Lung (tissue), 17 donors: ENCODE measurements at places on chromosomes 12 and 14. TPM values are rescaled to one million over a fixed set of nuclear protein-coding genes. Genes with fewer than 3 reads are reported as not detected.

DNA sequence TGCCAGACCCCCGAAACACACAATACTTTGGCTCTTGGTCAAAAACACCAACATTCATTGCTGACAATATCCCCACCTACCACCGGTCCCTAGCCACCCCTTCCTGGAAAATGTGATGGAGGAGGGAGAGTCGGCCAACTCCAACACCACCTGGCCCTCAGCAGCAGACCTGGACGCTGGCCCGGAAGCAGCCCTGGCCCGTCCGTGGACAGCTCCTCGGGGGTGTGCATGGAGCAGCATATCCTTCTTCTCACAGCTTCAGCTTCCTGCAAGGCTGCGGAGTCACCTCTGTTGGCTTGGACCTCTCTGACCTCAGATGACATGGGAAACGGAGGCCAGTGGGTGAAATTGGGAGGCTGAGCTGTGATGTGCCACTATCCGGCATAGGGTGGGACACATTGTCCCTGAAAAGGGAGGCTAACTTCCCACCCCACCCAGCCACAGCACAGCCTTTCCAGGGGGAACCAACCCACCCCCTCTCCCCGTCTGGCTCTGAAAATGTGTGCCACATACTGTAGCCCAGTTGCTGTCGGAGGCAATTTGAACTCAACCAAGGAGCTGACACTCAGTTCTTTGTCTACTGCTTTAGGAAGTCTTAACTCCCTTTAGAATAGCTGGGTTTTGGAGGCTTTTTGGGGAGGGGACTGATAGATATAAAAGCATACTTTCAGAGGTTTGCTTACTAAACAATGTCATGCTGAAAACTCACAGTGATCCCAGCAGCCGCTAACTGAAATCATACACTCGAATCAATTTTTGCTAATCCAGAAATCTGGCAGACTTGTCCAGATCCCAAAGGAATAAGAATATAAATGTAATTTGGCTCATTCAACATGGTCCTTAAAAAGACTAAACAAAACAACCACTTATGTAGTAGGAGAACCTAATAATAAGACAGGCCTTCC is 43.1 kb upstream of the LTA4H start:
- DNase-seq: peak; percentile 65

CLEC4A gene
- 14.1 TPM for total RNA-seq

- DNase-seq: no peak
Measured at GRCh38 chr14:95011445-95012006, 145.8 kb downstream of the DICER1 start.

CEBPE gene
- 0.67 TPM for total RNA-seq

GRCh38 chr12:59041241-59042121 is 121.2 kb upstream of the LRIG3 start:
- DNase-seq: peak; percentile 75

- DNase-seq: no peak
Measured at GRCh38 chr12:99455350-99456035, 192.1 kb upstream of the GARIN6 start.

GRCh38 chr12:104506676-104507401 is 50.1 kb downstream of the CHST11 start:
- peak; percentile 92 for DNase-seq

DNA sequence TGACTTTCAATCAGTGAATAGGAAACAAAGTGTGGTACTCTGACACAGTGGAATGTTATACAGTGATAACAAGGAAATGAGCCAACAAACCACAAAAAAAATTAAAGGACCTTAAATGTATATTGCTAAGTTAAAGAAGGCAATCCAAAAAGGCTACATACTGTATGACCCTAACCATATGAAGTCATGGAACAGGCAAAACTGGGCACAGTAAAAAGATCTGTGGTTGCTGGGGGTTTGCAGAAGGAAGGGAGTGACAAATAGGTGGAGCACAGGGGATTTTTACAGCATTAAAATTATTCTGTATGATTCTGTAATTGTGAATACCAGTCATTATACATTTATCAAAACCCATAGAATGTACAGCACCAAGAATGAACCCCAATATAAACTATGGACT is 112.6 kb downstream of the KCNC2 start:
- no peak for DNase-seq
